ENCODE measurements at places on chromosomes 16 and 17. TPM values are rescaled to one million over a fixed set of nuclear protein-coding genes. Genes with fewer than 3 reads are reported as not detected.

Gene CACNG3
- polyA plus RNA-seq: not detected

Gene G6PC1
- polyA plus RNA-seq: 9.5 TPM

Gene ZNF594
- polyA plus RNA-seq: 21.2 TPM

Gene CCL17
- 0.19 TPM for polyA plus RNA-seq

Gene SEPTIN12
- polyA plus RNA-seq: 6.1 TPM

DNA sequence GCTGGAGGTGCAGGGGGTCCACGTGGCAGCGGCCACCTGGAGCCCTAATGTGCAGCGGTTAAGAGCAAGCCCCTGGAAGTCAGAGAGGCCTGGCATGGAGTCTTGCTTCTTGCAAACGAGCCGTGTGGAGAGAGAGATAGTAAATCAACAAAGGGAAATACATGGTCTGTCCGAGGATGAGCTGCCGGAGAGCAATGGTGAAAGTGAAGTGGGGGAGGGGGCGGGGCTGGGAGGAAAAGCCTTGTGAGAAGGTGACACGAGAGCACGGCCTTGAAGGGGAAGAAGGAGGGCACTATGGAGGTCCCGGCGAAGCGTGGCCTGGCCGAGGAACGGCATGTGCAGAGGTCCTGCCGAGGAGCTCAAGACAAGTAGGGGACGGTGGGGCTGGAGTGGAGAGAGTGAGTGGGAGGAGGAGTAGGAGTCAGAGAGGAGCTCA is 6.0 kb upstream of the SERPINF1 start:
- no peak for DNase-seq

GRCh38 chr16:57884655-57885133 is 82.4 kb upstream of the KIFC3 start:
- DNase-seq: no peak

- DNase-seq: no peak
Measured at GRCh38 chr17:78665952-78666920, 89.0 kb upstream of the DNAH17 start.

GRCh38 chr16:70496513-70496912 is 26.8 kb downstream of the COG4 start:
- no peak for DNase-seq

DNA sequence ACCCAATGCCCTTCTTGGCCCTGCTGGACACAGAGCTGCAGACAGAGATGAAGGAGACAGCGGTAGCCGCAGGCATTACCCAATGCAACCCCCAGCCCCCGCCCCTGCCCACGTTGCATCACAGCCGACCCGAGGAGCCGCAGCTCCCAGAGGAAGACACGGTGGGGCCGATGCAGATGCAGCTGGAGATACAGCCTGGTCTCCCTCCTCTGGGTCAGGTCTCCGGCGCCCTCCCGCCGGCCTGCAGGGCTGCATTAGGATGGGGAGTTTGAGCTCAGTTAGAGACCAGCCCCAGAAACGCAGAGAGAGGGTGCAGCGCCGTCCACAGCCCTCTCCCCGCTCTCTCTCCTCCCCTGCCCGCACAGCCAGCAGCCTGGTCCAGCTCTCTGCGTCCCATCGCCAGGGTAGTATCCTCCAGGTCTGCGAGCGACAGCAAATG is 19.4 kb upstream of the UBE2I start:
- DNase-seq: no peak

DNA sequence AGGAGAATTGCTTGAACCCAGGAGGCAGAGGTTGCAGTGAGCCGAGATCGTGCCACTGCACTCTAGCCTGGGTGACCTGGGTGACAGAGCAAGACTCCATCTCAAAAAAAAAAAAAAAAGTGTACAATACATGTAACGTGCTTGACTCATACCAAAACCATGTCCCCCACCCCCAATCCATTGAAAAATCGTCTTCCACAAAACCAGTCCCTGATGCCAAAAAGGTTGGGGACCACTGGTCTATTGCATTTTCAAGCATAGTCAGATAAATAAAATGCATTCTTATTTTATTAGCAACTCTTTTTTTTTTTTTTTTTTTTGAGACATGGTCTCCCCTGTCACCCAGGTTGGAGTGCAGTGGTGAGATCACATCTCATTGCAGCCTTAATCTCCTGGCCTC is 52.1 kb downstream of the COPRS start:
- no peak for DNase-seq

DNA sequence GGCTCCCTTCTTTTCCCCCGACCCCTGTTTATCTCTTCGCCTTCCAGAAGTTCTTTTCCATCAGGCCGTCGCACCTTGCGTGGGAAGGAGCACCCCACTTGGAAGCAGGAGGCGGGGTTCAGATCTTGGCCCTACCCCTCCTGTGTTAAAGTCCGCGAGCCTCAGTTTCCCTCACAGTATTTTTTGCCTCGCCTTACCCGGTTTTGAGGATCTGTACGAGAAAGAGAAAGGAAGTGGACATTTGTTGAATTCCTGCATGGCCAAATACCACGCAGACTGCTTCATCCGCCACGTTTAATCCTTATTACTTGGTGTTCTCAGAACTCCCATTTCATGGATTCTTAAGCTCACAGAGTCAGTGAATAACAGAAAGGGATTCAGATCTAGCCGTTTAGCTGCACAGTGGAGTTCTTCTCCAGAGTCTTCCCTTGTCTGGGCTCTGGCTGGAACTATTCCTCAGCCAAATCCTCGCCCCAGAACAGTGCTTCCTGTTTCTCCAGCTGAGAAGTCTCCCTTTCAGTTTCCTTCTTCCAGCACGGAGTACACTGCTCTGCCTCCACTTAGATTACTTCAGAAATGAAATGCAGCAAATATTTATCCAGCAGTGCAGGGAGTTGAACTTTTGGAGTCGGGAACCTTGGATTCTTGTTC is 590 bp downstream of the TMEM219 start:
- no peak for DNase-seq

- DNase-seq: no peak
Measured at GRCh38 chr17:14203388-14203787, 33.3 kb downstream of the CDRT15 start.

All from renal cortex interstitium (tissue), 15 donors.